Effector CD8-positive, alpha-beta T cell (primary cell): ENCODE measurements at places on chromosomes 12 and 14.

GRCh38 chr12:89352242-89352491 lies 134 bp downstream of the DUSP6 start:
- DNase-seq = no peak

GRCh38 chr12:26636710-26637328 lies 196.2 kb downstream of the ITPR2 start:
- no peak for DNase-seq

- no peak for DNase-seq
Observed at GRCh38 chr14:101083564-101084435, 180.3 kb upstream of the RTL1 start.

DNA sequence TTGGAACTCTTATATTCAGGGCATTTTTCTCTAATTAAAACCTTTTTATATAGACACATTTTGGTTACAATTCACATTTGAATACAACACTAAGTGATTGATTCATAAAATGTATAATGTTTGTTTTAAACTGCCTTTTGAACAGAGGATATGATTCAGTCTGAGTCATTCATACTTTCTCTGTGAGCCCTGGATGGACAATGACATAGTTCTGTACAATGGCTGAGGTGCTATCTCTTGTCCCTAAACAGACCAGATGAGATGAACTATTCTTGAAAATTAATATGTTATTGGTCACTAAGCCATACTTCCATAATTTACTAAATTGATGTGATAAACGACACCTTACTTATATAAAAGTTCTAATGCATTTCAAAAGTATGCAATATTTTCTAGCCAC lies 199.7 kb upstream of the ATXN7L3B start:
- no peak for DNase-seq

GRCh38 chr12:75491169-75491568 lies 10.6 kb downstream of the GLIPR1 start:
- no peak for DNase-seq

- DNase-seq = no peak
Observed at GRCh38 chr12:111408116-111408440, 2.4 kb downstream of the SH2B3 start.

DNA sequence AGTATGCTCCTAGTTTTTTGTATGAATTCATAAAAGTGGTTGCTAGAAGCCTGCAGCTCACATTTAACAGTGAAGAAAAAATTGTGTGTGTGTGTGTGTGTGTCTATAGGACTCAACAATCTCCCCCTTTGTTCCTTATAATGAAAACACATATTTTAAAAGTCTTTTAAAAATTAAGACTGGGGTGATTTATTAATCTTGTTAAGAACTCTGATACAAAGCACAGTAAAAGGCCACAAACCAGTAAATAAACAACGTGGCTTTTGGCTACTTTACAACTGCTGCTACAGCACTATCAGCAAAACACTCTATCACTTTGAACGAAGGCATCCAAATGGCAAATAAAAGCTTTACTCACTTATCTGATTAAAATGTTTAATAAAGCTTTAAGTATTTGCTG lies 594 bp upstream of the VCPKMT start:
- DNase-seq = no peak

GRCh38 chr12:1933342-1934051 lies 15.0 kb upstream of the CACNA2D4 start:
- no peak for DNase-seq

- DNase-seq = no peak
Observed at GRCh38 chr14:64364907-64365306, 23.2 kb upstream of the MTHFD1 start.

GRCh38 chr14:91400696-91401095 lies 16.9 kb downstream of the CCDC88C start:
- DNase-seq = no peak

DNA sequence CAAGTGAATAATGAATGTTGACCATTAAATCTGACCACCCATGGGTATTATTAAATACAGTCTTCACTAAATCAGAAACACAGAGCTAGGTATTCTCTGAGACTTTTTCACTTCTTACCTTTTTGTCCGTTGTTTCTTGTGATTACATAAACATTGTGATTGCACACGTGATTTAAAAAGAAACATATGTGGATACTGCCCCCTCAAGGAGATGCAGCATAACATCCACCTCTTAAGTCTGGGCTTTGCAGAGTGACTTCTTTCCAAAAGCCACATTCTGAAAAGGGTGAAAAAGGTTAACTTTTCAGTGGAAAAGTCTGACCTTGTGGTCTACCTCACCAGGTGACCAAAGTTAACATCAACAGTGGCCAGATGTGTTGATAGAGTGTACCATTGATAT lies 185.5 kb upstream of the FAR2 start:
- DNase-seq = no peak

GRCh38 chr12:18646286-18646890 lies 91.4 kb downstream of the PLCZ1 start:
- no peak for DNase-seq

- DNase-seq = no peak
Observed at GRCh38 chr14:53865711-53866110, 90.9 kb downstream of the BMP4 start.

GRCh38 chr12:128111333-128111732 lies 155.6 kb upstream of the TMEM132C start:
- no peak for DNase-seq

DNA sequence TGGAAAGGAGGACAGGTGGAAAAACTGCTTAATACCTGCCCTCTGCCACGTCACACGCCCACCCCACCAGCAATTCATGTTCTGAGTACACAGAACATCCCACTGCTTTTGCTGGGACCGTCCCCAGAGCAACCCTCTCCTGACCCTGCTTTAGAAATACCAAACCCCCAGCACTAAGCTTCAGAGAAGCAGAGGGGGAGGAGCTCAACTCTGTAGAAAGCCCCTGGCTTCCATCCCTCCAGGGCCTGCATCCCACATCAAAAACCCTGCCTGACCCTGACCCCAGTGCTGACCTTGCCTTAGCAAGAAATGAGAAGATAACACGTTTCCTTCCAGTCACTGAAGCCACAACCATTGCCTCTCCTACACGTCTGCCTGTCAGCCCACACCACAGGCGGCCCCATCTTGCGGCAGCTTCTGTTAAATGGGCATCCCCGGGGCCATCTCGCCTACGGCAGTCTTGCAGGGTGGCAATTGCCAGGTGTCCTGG lies 19.7 kb downstream of the VDR start:
- no peak for DNase-seq

DNA sequence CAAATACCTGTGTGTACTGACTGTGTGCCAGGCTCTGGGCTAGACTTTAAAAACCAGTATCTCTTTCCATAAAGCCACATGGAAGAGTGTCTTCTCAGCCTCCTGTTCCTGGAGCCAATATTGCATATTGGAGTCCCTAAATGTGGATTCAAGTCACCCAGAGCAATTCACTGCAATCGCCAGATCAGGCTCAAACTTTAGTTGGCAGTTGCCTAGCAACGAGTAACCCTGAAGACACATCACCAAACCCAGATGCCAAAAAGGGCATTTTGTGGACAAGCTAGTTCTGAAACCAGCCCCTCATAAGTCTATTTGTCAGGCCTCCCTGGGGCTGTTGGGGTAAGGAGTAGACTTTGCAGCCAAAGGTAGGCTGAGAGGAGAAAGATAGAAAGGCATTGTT lies 13.7 kb downstream of the DPF3 start:
- DNase-seq = no peak
